ENCODE measurements at places on chromosomes 16 and 17. TPM values are rescaled to one million over a fixed set of nuclear protein-coding genes. Genes with fewer than 3 reads are reported as not detected.

Gene AANAT
- not detected for total RNA-seq

Gene CACNG5
- total RNA-seq, result not detected

Gene KRT40
- total RNA-seq, result 7.7 TPM

Gene PHOSPHO1
- total RNA-seq, result 12.7 TPM

Gene MT1A
- 1.4 TPM for total RNA-seq
